ENCODE measurements at places on chromosomes 2 and 18. TPM values are rescaled to one million over a fixed set of nuclear protein-coding genes. Genes with fewer than 3 reads are reported as not detected.
A peak's percentile ranks its signal among the peaks of the same experiment; 100 is the strongest.

- no peak for DNase-seq
Observed at GRCh38 chr2:11710632-11711353, 35.6 kb upstream of the LPIN1 start.

DNA sequence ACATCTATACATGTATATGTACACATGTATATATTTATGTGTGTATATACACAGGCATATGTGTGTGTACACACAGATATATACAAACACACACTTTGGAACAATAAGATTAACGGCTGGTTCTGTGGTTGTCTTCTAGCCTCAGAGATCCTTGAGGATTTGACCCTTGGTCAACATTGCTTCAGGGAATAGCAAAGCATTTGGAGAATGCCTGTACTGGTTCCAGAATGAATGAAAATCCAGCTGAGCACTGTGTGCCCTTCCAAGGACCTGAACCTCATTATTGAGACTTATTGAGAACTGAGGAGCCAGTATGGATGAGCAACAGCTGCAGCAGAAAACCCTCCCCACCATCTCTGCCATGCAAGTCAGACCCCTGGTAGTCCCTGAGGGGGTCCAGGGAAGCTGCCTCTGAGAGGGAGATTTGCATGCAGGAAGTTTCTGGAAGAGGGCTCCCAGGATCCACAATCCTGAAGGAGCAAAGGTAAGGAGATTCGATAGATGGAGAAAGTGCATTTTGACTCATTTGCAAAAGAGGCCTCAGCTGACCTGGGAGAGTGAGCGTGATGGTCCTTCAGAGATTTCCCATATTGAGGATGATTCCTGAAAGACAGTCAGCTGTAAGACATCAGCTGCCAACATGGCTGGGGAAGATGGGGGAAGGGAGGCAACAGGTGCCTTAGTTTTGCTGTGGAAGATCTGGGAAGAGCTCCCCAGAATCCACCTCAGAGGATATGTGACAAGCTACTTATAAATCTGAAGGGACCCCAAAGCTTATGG is 166.6 kb upstream of the NCKAP5 start:
- DNase-seq = no peak

- DNase-seq = no peak
Observed at GRCh38 chr2:5867056-5867455, 174.9 kb downstream of the SOX11 start.

DNA sequence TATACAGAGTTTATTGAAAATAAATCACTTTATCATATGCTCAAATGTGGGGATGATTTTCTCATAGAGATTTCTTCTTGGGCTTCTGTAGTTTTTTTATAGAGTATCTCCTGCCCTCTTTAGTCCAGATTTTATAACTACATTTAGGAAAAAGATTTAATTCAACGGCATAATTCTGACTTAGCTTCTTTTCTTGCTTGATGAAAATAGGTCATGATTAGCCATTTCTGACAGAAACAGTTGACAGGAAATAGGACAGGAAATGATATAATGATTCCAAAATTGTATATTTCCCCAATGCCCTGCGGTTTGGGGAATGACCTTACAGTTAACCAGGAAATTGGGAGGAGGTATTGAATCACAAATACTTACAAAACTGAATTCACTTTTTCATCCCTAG is 1531.9 kb upstream of the ACVR2A start:
- no peak for DNase-seq

GRCh38 chr2:69755862-69756467 is 14.0 kb downstream of the ANXA4 start:
- DNase-seq = peak; percentile 63

- DNase-seq = no peak
Observed at GRCh38 chr2:239181903-239182581, 218.8 kb downstream of the HDAC4 start.

DNA sequence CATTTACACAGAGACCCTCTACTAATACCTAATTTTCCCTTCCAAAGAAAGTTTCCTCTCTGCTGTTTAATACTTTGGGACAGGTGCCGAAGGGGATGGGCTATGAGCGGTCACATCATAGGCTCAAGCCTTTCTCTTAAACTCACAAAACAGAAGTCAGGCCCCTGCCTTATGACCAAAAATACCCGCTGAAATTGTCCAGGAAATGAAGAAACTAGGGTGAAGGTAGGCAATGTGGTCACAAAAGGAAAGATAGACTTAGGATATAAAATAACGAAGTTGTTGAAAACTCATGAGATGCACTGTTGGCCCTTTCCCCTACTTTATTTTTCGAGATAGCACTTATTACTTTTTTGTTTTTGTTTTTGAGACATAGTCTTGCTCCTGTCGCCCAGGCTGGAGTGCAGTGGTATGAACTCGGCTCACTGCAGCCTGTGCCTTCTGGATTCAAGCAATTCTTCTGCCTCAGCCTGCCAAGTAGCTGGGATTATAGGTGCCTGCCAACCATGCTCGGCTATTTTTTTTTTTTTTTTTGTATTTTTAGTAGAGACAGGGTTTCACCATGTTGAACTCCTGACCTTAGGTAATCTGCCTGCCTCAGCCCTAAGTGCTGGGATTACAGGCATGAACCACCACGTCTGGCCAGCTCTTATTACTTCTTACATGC is 16.3 kb downstream of the SLC8A1 start:
- no peak for DNase-seq

DNA sequence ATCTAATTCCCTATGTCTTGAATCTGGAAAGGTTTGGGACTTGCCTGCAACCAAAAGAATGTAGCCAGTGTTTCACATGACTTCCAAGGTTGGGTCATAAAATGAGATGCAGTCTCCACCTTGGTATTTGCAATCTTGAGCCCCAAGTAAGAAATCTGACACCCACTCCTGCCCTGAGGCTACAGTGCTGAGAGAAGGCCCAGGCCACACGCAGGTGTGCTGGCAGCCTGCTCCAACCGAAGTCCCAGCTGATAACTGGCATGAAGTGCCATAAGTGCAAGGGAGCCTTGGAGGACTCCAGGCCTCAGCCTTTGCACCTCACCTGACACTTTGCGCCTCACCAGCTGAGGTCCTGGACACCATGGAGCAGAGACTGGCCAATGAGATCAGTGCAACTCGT is 182.7 kb downstream of the ANAPC1 start:
- no peak for DNase-seq

GRCh38 chr18:644395-645004 is 13.0 kb upstream of the TYMS start:
- DNase-seq = no peak

DNA sequence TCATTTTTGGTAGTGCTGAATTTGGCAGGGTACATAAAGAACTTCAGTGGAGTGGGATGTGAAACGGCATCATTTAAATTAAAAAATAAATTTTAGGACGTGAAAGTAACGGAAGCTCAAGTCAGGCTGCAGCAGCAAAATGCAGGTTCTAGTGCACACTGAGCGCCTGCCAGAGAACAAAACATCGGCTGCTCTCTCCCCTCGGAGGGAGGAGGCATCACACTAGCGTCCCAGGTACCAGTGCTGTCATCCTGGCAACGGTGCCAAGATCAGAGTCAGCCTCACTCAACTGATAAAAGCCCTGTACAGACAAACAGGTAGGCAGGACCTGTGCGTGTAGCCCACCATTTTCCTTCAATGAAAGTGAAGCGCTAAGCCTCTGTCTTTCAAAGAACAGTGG is 261.5 kb downstream of the PTGR3 start:
- DNase-seq = no peak

GRCh38 chr2:16407358-16407757 is 258.3 kb downstream of the CYRIA start:
- DNase-seq = no peak

GRCh38 chr2:114068438-114068837 is 178.5 kb downstream of the ACTR3 start:
- no peak for DNase-seq

GRCh38 chr2:15498554-15498953 is 62.6 kb downstream of the NBAS start:
- no peak for DNase-seq

- DNase-seq = no peak
Observed at GRCh38 chr2:121776885-121777698, 21.6 kb downstream of the TSN start.

GRCh38 chr2:99495115-99495860 is 5.5 kb upstream of the REV1 start:
- DNase-seq = no peak

DNA sequence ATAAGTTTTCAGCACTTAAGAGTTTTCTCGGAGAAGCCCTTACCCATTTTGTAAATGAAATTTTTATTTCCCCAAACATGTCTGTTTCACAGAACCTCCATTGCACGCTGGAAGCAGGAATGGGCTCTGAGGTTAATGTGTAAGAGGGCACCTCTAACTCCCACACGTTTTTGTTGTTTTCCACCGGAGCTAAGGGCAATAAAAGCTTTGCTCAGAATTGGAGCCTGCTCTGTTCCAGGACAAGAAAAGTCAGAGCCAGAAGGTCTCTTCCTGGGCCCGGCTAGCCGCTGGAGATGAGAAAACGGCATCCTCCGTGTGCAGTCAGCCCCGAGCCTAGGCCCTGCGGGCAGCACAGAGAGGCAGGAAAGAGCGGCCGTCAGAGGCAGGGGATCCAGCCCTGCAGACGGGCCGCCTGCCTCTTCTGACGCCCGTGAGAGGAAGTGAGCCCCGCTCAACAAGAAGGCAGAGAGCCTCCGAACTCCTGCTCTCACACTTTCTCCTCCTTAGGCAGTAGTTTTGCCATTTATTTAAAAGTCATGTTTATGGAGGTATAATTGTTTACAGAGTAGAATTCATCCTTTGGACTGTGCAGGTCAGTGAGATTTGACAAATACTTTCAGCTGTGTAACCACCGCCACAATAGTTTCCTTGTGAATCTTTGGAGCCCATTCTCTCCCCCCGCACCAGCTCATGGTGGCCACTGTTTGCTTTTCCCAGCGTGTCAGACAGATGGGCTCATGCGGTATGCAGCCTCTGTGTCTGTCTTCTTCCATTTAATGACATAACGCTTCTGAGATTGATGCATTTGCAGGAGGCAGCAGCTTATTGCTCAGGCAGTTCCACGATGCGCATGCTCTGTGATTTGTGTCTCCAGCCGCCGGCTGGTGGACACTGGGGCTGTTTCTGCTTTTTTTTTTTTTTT is 117.3 kb downstream of the GALR1 start:
- DNase-seq = no peak

- no peak for DNase-seq
Observed at GRCh38 chr18:12862467-12862866, 21.6 kb downstream of the PTPN2 start.

DNA sequence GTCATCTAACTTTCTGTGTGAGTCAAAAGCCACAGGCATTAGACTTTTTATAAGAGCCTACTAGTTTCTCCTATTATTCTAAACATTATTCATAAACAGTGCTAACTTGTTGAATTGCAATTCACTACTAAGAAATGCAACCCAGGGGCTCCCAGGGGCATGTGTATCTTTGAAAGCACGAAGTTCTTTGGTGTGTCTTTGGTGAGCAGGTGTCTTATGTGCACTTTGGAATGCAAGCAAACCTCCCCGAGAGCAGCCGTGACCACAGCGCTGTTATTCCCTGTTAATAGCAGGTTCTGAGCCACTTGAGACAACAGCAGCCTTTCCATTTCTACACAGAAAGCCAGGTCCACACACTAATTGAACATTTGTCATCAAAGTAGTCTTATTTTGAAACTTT is 123.5 kb downstream of the PRKRA start:
- no peak for DNase-seq

GRCh38 chr2:95031076-95031725 is 5.7 kb downstream of the MAL start:
- no peak for DNase-seq

- peak; percentile 15 for DNase-seq
Observed at GRCh38 chr2:29165362-29166241, 50.4 kb downstream of the CLIP4 start.

DNA sequence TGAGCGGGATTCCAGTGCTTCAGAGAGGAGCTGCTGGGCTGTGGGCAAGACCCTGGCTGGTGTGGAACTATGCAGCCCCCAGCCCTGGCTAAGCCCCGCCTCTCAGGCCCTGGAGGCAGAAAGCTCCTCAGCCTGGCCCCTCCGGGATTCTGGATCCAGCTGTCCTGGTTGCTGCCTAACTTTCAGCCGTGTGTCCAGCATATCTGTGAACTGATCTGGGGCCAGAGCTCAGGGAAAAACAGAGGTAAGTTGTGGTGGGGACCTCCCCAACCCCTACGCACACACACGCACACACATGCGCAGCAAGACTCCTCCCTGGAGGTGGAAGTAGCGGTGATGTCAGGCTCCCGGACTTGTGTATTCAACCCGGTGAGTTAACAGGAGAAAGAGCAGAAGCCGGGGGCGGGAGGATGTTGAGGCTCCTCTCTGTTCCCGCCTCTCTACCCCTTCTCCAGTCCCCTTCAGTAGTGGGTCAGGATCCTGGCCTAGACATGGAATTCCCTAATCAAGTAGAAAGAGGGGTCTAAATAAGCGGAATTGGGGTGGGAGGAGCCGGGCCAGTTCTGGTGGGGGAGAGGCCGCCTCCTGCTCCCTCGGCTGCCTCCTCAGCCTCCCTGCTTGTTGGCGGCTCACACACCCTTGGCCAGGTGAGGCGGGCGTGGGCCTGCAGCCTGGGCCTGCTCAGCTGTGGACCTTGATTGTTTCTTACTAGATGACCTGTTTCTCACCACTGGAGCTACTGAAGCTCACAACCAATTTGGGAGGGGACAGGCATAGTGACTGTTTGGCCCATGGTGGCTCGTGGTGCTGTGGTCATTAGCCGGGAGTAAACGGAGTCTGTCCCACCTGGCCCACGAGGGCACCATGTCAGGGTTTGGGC is 33.4 kb downstream of the SIX2 start:
- no peak for DNase-seq

DNA sequence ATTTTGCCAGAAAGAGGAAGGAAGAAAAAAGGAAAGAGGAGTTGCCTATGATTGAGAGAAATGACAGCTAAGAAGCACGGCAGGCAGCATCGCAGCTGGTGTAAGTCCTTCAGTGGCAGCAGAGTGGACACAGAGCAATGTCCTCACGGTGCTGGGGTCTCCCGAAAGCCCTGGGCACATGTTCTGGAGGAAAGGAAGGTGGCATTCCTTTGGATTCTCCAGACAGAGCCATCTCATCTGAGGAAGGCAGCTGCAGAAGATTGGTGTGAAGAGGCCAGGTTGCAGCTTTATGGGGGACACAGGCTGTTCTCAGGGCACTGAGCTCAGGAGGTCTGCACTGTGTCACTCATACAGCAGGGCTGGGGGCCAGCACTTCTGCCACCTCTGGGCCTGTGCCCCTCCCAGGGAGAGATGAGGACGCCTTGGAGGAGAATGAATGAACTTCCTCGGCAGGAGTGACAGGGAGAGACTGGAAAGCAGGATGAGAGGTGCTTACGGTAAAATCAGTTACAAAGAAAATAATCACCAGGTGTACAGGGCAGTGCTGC is 252.0 kb upstream of the MYT1L start:
- DNase-seq = no peak

Gene EVX2
- total RNA-seq = not detected

Gene CPLX4
- total RNA-seq = not detected

Gene SLC14A1
- 1.2 TPM for total RNA-seq

Gene OXER1
- 0.10 TPM for total RNA-seq

Gene MALT1
- total RNA-seq = 34.0 TPM

Gene SH3RF3
- total RNA-seq = 4.9 TPM

Gene RFX8
- not detected for total RNA-seq

Gene ADAM23
- total RNA-seq = 0.18 TPM

Gene DNAJC10
- total RNA-seq = 122 TPM

Gene CTAGE1
- total RNA-seq = not detected

Gene NT5C1B
- not detected for total RNA-seq
